ENCODE measurements at places on chromosomes 5 and 9. TPM values are rescaled to one million over a fixed set of nuclear protein-coding genes. Genes with fewer than 3 reads are reported as not detected.
A peak's percentile ranks its signal among the peaks of the same experiment; 100 is the strongest.

DNA sequence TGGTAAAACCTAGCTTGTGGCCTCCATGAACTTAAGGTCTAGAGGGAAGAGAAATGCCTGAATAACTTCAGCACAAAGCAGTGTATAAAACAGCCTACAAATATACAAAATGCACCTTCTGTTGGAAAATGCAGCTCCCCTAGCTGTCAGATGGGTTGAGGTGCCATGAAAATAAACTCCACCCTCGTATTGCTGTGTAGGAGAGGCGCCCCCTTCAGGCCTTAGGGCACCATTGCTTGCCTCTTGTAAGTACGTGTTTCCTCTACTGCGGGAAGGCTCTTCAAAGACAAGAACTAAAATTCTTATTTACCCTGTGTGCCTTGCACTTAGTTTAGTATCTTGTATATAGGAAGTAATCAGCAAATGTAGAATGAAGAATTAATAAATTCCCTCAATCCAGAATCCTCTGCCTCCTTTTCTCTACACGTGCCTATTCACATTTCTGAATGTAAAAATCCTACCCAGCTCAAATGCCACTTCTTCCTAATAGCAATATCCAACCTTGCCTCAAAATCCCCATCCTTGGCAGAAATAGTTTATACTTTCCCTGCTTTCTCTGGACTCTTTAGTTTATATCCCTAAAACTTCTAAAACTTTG, 393.7 kb upstream of the PDE4D start:
- H3K4me1 ChIP-seq, result no peaks in the 10 kb centered on the region
- H3K36me3 ChIP-seq, result no peaks in the 10 kb centered on the region
- H3K27me3 ChIP-seq, result no peaks in the 10 kb centered on the region
- H3K27ac ChIP-seq, result no peak overlapping the region
- H3K4me3 ChIP-seq, result no peak overlapping the region
- DNase-seq, result no peak

CDH6 gene
- not detected for total RNA-seq

DNA sequence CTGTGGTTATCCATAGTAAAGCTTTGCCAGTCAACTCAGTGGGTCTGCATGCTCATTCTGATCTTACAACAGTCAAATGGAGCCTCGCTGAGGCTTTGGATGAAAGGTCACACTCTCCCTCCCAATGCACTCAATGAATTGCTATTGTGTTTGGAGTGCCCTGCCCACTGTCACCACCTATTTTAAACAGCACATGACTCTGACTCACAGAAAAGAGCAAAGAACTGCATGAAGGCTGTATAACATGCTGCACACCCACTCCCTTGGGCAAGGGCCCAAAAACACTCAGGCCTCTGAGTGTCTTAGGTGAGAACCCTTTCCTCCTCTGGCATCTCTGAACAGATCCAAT, 118.7 kb upstream of the CCDC112 start:
- H3K27me3 ChIP-seq, result no peaks in the 10 kb centered on the region
- H3K4me3 ChIP-seq, result no peak overlapping the region
- no peaks in the 10 kb centered on the region for H3K36me3 ChIP-seq
- no peak overlapping the region for H3K27ac ChIP-seq

GOLGA1 gene
- 9.2 TPM for total RNA-seq

DNA sequence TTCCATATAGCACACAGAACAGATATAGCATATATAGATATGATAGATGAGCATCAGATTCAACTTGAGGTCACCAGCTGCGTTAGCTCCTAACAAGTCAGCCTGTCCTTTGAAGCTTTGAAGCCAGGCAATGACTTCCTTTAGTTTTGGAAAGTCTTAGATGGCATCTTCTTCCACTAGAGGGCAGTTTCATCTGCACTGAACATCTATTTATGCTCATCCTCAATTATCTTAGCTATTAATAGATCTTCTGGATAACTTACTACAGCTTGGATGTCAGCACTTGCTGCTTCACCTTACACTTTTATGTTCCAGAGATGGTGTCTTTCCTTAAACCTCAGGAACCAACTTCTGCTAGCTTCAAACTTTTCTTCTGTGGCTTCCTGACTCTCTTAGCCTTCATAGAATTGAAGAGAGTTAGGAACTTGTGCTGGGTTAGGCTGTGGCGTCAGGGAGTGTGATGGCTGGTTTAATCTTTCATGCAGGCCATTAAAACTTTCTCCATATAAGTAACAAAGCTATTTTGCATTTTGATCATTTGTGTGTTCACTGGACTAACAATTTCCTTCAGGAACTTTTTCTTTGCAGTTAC, 1401.4 kb downstream of the EFNA5 start:
- H3K4me3 ChIP-seq, result no peak overlapping the region
- no peaks in the 10 kb centered on the region for H3K27me3 ChIP-seq
- DNase-seq, result no peak
- H3K27ac ChIP-seq, result no peak overlapping the region
- no peaks in the 10 kb centered on the region for H3K36me3 ChIP-seq

DNA sequence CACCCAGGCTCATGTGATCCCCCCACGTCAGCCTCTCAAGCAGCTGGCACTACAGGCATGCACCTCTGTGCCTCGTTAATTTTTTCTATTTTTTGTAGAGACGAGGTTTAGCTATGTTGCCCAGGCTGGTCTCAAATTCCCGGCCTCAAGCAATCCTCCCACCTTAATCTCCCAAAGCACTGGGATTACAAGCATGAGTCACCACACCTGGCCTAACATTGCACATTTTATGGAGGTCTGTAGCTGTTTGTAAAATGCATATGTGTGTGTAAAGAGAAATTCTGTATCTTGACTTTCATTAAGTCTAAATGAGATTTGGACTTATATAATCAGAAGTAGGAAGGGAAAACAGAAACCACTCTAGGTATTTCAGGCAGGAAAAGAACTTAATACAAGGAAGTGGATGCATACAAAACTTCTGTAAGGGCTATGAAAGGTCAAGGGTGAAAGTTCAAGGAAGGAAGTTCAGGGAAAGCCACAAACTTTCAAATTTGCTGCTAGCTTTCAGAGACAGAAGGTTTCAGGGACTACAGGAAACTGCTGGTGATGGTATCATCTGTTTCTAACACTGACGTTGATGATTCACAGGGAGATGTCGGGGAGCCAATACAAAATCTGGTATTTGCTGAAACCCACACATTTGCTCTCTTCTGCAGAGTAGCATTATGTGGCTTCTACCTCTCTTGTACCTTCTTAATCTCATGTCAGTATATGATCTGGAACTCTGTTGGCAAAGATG, 209.4 kb downstream of the PIK3R1 start:
- DNase-seq, result peak; percentile 67
- H3K4me3 ChIP-seq, result peak overlapping the region; percentile 10
- peaks cover 16% of the 10 kb centered on the region for H3K4me1 ChIP-seq
- no peaks in the 10 kb centered on the region for H3K27me3 ChIP-seq
- no peaks in the 10 kb centered on the region for H3K36me3 ChIP-seq
- H3K27ac ChIP-seq, result no peak overlapping the region

DNA sequence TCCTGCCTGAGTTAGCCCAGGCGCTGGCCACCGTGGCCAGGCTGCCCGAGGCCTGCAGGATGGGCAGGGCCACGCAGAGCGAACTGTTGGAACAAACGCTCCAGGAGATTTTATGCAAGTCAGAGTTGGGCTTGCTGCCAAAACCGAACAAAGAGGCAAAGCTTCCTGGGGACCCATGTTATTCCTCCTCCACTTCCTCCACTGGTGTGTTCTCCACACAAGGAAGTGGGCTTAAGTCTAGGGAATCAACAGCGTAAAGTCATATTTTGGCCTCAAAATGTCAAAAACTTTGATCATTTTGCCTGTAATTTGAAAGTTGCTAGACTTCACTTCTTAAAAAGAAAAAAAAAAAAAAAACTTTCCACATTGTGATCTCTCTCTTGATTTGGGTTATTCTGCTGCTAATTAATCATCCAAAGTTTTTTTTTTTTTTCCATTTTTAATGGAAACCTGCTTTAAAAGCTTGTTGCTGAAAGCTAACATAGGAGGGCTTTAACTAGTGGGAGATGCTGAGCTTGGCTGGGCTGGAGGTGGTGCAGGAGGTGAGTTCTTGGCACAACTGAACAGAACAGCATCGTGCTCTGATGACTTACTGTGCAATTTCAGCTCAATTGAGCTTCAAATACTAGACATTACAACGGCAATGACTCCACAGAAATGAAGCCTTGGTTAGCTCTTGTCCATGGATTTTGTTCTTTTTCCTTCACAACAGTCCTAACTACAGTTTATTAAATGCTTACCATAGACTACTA, 73.0 kb downstream of the PTPDC1 start:
- no peaks in the 10 kb centered on the region for H3K27me3 ChIP-seq
- no peak overlapping the region for H3K4me3 ChIP-seq
- no peak overlapping the region for H3K27ac ChIP-seq
- DNase-seq, result no peak
- H3K36me3 ChIP-seq, result no peaks in the 10 kb centered on the region
- H3K4me1 ChIP-seq, result no peaks in the 10 kb centered on the region

CNTNAP3B gene
- total RNA-seq, result 0.21 TPM

NNT gene
- 58.4 TPM for total RNA-seq

GRCh38 chr5:71645030-71645429, 57.9 kb downstream of the MCCC2 start:
- H3K27ac ChIP-seq, result no peak overlapping the region
- H3K27me3 ChIP-seq, result no peaks in the 10 kb centered on the region
- no peaks in the 10 kb centered on the region for H3K4me1 ChIP-seq
- peaks cover 27% of the 10 kb centered on the region for H3K36me3 ChIP-seq

SEMA6A gene
- total RNA-seq, result 1.9 TPM

- DNase-seq, result no peak
- no peak overlapping the region for H3K27ac ChIP-seq
- no peaks in the 10 kb centered on the region for H3K27me3 ChIP-seq
Measured at GRCh38 chr5:167951116-167951515, 340.3 kb upstream of the WWC1 start.

NPR3 gene
- not detected for total RNA-seq

DNA sequence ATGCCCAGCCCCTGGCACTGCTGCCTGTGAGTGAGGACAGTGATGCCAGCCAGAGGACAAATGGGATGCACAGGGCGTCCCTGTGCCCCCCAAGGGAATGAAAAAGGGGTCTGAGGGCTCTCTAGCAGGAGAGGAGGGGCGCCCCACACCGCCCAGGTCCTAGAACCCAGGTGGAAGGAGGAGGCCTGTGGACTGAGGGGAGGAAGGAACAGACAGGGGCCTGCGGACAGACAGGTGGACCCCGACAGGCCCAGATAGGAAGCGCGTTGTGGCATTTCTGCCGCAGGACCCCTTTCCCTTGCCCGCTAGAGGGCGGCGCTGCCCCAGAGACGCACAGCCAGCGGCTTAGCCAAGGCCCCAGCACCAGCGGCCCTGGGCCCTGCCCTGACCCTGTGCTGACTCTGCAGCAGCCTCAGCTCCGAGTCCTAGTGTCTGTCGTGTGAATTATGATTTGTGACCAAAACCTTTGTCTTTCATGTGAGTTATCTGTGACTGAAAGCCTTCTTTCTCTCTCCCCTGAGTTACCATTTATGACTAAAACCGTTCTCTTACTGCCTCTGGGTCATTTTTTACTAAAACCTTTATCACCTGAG, 30.7 kb downstream of the TRIP13 start:
- no peaks in the 10 kb centered on the region for H3K4me1 ChIP-seq
- no peak for DNase-seq
- no peaks in the 10 kb centered on the region for H3K36me3 ChIP-seq

SPINK1 gene
- 2.8 TPM for total RNA-seq

DNA sequence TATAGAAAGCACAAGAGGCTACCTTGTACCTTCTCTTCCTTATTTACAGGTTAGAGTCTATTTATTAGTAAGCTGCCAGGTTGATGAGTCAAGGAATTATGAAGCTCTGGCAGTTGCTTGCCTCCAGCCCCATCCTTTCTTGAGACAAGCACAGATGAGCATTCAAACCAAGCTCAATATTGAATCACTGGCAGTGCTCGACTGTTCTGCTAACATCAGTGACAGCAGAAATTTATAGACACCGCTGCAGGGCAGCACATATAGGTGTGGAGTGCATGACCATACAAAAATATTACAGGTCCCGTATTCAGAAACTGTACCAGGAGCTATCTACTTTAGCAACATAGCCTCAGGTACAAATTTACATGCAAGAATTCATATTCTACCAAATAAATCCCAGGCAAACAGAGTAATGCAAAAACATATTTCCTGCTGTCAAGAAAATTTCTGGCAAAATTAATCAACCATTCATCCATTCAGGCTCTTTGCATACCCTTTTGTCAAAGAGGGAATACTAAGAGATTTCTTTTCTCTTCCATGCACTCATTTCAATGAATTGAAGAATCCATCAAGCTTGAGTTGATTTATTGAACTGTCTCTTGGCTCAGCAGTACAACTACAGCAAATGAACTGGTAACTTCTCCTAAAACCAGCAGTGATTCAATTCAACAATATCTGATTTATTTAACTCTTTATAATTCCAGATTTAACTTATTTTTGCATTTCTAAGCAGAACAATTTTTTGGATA, 26.9 kb upstream of the PCA3 start:
- no peak overlapping the region for H3K27ac ChIP-seq
- no peaks in the 10 kb centered on the region for H3K4me1 ChIP-seq
- H3K4me3 ChIP-seq, result no peak overlapping the region
- no peaks in the 10 kb centered on the region for H3K27me3 ChIP-seq
- DNase-seq, result no peak

ABLIM3 gene
- not detected for total RNA-seq

SNCB gene
- not detected for total RNA-seq

GPRIN1 gene
- total RNA-seq, result 16.3 TPM

PCDHGA6 gene
- total RNA-seq, result 0.32 TPM

GRCh38 chr9:127283917-127284497, 19.4 kb downstream of the GARNL3 start:
- DNase-seq, result no peak
- H3K36me3 ChIP-seq, result no peaks in the 10 kb centered on the region
- H3K27ac ChIP-seq, result no peak overlapping the region
- no peaks in the 10 kb centered on the region for H3K27me3 ChIP-seq
- peaks cover 6% of the 10 kb centered on the region for H3K4me1 ChIP-seq

DNA sequence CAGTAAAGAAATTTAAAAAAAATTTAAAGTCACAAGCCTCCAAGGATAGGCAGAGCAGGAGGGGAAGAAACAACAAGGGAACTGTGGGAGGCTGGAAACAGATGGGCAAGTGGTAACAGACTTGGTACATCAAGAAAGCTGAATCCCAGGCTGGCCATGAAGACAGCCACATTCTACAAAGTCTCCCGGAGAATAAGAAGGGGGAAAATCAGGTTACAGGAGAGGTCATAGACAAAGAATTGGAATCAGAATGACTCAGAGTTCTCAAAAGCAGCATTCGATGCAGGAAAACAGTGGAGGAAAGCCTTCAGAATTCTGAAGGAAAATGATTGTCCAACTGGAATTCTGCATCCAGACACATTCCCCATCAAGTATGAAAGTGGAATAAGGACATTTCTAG, 129.7 kb downstream of the ADAMTS2 start:
- H3K36me3 ChIP-seq, result no peaks in the 10 kb centered on the region
- no peaks in the 10 kb centered on the region for H3K4me1 ChIP-seq
- H3K27me3 ChIP-seq, result no peaks in the 10 kb centered on the region
- no peak overlapping the region for H3K4me3 ChIP-seq

GRCh38 chr9:14441976-14442651, 128.2 kb upstream of the NFIB start:
- no peak overlapping the region for H3K27ac ChIP-seq
- no peak overlapping the region for H3K4me3 ChIP-seq
- DNase-seq, result no peak
- no peaks in the 10 kb centered on the region for H3K27me3 ChIP-seq
- no peaks in the 10 kb centered on the region for H3K4me1 ChIP-seq

ADAM19 gene
- total RNA-seq, result 92.8 TPM

All from GM12878 (cell line).